ENCODE measurements at places on chromosomes 4 and X.

DNA sequence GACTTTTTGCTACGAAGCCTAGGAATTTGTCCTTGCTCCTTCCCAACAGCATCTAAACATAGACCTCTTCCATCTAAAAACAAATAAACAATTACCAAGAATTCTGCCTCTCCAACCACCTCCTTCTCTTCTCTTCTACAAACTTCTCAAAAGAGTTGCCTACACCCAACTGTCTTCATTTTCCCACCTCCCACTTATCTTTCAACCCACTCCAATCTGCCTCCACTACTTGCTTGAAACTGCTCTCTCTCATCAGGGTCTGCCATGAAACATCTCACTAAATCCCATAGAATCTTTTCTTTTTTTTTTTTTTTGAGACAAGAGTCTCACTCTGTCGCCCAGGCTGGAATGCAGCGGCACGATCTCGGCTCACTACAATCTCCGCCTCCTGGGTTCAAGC lies 902 bp upstream of the FGD1 start:
- ATAC-seq: no peak

GRCh38 chrX:22193851-22194659 lies 78.7 kb upstream of the CBLL2 start:
- no peak for ATAC-seq

DNA sequence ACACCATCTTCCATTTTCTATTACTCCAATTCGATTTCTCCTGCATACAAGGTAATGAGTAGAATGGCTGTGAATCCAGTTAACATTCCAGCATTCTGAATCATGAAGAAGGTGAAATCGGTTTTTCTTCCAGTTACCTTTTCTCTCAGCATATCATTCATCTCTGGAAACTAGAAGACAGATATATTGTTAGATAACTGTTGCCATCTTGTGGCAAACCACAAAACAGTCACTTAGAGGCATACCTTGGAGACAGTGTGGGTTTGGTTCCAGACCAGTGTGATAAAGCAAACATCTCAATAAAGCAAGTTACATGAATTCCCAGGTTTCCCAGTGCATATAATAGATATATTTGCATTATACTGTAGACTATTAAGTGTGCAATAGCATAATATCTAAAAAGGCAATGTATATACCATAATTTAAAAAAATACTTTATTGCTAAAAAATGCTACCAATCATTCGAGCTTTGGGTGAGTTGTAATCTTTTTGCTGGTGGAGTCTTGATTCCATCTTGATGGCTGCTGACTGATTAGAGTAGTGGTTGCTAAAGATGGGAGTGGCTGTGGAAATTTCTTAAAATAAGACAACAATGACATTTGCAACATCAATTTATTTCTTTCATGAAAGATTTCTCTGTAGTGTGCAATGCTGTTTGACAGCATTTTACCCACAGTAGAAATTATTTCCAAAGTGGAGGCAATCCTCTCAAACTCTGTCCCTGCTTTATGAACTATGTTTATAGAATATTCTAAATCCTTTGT lies 82.1 kb downstream of the SLC39A8 start:
- peak; percentile 99 for ATAC-seq

- ATAC-seq: no peak
Observed at GRCh38 chrX:30270639-30271038, 23.7 kb downstream of the MAGEB1 start.

GRCh38 chrX:52923781-52924241 lies 26.7 kb downstream of the FAM156B start:
- ATAC-seq: no peak

DNA sequence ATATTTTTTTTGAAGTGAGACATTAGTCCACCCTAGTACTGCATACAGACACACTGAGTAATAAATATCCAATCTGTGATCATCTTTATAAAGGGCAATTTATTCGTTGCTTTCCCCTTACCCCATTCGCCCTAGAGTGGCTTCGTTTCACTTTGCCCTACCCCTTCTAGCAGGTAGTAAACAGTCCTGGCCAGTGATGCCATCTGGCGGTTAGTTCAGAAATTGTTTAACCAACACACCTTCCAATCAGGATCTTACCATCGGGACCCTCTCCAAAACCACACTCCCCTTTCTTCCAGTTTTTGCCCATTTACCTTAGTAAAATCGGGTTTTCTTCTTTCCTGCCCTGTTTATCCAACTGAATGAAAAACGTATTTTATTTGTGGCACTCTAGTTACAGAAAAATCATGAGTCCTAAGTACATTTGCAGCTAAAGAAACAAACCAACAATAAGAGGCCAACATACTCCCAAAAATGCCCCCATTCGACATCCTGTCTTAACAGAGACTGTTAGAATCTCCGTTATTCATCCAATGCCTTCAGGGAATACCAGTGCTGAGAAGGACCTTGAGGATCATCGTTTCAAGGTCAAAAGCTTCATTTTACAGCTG lies 2.2 kb downstream of the PPA2 start:
- ATAC-seq: peak; percentile 59
